NB4 (cell line): ENCODE measurements at places on chromosomes 2 and 18.

- no peak for DNase-seq
Measured at GRCh38 chr2:72682061-72682460, 143.8 kb downstream of the EXOC6B start.

GRCh38 chr2:210842896-210843295 is 286.5 kb downstream of the CPS1 start:
- no peak for DNase-seq

DNA sequence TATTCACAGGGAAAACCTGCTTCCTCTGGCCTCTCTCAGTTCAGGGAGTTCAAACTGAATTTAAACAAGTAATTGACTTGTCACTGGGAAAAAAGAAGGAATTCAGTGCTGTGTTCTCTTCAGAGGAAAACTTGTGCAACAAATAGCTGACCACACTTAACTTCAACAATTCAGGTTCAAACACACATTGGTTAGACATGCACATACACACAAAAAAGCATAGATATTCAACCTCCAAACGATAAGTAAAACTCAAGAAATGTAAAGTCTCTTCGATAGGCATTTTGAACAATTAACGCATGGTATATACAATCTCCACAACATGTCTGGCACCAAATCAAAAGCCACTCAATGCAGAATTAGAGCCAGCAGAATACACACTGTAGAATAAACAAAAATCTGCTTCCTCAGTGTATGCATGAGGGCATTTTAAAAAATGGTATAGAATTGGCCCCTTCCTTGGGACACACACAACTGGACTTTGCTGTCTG is 269.0 kb downstream of the TCF4 start:
- DNase-seq: no peak

DNA sequence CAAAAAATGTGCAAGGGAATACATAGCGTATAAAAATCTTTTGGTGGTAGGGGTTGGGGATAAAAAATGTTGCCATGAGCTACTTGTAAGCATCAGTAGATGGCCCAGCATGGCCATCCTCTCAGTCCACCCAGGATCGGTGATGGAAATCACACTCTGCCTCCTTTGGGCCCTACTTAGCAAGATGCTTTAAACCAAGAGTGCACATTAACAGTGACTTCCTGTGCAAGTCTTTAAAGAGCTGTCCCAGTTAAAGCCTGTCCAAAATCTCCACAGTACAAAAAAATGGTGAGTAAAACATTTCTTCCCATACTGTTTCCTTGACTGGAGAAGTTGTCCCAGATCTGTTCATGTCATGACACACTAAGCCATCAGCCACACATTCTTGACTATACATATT is 18.0 kb downstream of the ANKRD44 start:
- DNase-seq: no peak

GRCh38 chr18:8235894-8236293 is 373.3 kb upstream of the RAB12 start:
- no peak for DNase-seq

- DNase-seq: no peak
Measured at GRCh38 chr2:109476641-109477441, 136.9 kb downstream of the SEPTIN10 start.

- DNase-seq: no peak
Measured at GRCh38 chr2:21361957-21362486, 238.3 kb downstream of the TDRD15 start.

- no peak for DNase-seq
Measured at GRCh38 chr2:101521487-101521886, 46.6 kb upstream of the RFX8 start.

- no peak for DNase-seq
Measured at GRCh38 chr2:188320861-188321260, 29.2 kb downstream of the GULP1 start.

DNA sequence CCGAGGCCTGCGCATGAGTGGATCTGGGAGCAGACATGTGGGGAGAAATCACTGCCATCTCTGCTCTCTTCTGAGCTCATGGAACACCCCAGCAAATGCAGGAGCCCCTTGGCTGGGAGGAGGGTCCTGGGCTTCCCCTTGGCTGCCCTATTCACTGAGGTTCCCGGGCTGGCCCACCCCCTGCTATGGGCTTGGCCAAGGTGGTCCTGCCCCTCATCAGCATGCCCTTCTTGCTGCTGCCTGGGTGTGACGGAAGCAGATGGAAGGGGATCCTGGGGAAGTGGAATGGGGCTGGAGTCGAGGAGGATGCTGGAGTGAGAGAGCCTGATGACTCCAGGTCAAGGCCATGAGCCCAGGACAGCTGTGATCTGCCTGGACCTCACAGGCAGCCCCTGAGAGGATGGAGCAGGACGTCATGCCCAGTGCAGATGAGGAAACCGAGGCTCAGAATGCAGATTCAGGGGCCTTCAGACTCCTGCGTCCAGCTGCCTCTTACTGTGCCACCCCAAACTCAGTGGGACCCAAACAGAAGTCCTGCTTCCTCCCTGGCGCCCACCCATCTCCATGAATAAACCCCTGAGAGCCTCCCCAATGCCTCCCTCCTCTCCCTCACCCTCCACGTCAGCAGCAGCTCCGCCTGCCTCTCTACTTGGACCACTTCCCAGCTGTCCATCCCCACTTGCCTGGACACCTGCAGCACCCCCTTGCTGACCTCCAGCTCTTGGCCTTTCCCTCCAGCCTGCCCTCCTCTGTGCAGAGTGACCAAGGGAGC is 4.0 kb downstream of the SNED1 start:
- DNase-seq: no peak

DNA sequence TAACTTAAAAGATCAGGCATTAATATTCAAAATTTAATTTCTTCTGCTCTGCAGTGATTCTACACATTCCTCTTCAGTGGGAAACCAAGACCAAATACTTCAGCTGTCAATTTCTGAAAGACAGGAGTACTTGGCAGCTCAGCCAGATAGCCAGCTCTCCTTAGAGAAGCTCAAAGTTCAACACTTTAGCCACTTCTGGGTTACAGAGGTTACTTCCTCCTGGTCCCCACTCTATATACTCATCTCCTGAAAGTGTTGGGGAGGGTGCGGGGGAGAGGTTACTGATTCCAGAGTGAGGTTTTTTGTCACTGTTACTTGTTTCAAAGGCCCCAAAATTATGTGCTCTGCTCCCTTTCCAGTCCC is 4.1 kb downstream of the CYTIP start:
- peak; percentile 52 for DNase-seq

GRCh38 chr2:134401789-134402188 is 147.9 kb downstream of the MGAT5 start:
- peak; percentile 78 for DNase-seq

DNA sequence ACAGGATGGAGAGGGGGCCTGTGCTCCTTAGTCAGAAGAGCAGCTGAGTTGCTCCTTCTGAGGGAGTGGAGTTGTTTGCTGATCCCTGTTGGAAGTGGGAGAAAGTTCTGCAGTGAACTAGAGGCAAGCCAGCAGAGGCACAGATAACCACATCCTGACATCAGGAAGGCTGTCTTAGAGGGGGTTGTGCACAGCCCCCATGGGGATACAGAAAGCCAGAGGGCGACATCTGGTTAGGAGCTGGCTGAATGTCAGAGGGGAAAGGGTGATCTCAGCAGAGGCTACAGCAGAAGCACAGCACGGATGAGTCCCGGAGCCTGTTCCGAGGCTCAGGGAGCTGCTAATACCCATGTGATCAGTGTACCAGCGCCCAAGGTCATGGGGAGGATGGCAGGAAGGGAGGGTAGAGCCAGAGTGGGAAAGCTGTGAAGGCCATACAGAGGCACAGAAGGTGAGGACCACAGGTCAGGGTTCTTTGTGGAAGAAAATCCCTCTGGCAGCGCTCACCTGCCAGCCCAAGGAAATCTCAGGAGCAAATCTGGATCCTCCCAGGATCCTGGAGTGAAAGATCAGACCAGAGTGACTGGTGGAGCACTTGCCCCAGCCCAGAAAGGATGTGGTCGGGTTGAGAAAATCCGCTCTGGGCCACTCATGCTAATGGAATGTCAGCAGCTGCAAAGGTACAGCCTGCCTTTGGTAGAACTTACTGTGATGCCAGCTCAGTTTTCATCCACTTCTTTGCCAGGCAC is 111.8 kb downstream of the STPG4 start:
- DNase-seq: peak; percentile 52

DNA sequence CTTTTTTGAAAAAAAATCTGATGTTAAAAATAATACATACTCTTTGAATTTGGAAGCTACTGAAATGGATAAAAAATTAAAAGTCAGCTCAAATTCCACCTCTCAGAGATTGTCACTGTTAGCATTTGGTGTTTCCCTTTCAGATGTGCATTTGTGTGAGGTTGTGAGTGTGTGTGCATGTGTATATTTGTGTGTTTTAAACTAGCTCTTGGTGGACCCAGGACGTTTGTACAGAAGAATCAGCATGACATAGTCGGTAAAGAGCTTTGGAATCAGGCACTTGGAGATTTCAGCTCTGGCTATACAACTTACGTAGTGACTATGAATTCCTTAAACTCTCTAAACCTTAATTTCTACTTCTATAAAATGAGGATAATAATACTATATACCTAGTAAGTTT is 14.5 kb downstream of the SPATS2L start:
- no peak for DNase-seq

- no peak for DNase-seq
Measured at GRCh38 chr18:48935433-48935774, 15.4 kb downstream of the SMAD7 start.

DNA sequence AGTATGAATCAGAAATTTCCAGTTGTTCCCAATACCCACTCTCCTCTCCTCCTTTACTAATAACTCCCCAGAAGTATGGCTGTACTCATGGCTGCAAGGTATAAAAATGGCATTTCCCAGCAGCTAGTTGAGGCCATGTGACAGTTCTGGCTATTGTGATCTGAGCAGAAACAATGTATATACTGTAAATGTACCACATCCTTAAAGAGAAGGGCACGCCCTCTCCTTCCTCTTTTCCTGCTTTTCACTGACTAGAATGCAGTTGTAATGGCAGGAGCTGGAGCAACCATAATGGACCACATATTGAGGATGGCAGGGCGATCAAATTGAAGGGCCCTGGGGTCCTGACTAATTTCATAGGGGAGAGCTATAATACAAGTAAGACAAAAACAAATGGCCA is 211.2 kb downstream of the TNS1 start:
- DNase-seq: no peak

- no peak for DNase-seq
Measured at GRCh38 chr2:169446452-169446851, 32.8 kb upstream of the BBS5 start.

DNA sequence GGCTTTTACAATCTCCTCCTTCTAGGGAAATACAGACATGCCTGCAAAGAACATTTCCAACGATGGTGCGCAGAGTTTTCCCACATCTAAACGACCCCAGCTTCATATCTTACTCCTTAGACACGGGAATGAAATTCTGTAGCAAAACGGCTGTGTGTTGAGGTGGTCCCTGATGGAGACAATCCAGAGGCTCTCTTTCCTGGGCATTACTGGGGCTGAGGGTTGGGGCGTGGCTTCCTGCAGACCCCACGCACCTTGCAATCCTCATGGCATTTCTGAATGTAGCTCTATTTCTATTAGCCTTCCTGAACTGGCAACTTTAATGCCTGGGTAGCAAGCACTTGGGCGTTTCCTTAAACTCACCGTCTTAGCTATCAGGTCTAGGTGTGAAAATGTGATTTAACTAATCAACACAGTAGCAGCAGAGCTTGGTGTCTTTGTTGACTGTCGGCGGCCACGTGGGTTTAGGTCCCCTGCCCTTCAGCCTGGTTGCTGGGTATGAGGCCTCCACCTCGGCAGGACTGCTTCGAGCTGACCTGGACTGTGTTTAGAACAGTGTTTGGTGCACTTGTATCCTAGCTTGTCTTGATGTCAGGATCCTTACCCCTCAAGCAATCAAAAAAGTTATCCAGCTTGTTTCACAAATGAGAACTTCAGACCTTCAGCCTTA is 242.8 kb downstream of the GBX2 start:
- DNase-seq: no peak

GRCh38 chr2:69559442-69560146 is 83.9 kb downstream of the AAK1 start:
- DNase-seq: peak; percentile 80

DNA sequence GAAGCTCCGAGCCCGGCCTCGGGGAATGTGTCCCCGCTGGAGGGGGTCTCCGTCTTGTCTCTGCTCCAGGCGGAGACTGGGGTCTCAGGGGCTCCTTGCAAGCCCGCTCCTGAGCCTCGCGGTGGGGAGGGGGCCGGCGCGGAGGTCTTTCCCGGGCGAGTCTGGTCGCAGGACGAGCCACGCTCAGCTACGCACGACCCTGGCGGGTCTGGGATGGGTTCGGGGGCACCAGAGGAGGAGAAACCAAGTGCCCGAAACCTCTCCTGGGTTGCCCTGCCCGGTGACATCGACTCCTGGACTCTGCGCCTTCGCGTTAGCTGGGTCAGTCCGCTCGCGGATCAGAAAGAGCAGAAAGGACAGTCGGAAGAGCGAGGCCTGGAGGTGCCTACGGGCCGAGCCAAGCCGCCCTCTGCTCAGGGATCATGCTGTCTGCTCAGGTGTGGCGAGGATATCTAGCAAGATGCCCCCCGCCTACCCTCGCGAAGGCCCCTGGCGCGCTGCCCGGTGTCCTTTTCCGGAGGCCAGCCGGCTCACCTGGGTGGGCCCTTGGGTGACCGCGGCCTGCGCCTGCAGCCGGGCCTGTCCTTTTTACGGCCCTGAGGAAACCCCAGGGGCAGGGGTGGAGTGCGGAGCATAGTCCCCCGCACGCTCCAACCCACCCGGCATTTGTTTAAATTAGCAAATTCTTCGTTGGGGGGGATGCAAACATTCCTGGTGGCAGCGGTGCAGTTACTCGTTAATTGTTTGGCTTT is 58.7 kb downstream of the SNORC start:
- no peak for DNase-seq

- no peak for DNase-seq
Measured at GRCh38 chr2:128288781-128289180, 29.9 kb downstream of the HS6ST1 start.
